CD4-positive, alpha-beta T cell treated with Interleukin-2 at 100 ng/mL for 4 hours (primary cell): ENCODE measurements at places on chromosomes 1 and 21.

DNA sequence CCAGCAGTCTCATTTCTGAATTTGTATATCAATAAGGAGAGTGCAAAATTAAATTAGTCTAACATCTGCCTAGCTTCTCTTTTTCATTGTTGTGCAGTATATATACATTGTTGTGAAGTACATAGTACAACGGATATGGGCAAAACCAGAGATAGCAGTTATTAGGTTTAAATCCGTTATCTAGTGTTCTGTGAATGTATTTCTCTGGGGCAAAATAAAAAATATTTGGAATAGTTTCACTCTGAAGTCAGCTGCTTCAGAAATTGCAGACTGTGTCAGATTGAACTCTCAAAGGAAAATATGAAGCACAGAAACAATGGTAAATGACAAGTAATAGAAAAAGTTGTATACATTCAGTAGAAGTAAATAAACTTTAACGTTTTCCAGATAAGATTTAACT lies 836.5 kb upstream of the CXADR start:
- no peak for DNase-seq

DNA sequence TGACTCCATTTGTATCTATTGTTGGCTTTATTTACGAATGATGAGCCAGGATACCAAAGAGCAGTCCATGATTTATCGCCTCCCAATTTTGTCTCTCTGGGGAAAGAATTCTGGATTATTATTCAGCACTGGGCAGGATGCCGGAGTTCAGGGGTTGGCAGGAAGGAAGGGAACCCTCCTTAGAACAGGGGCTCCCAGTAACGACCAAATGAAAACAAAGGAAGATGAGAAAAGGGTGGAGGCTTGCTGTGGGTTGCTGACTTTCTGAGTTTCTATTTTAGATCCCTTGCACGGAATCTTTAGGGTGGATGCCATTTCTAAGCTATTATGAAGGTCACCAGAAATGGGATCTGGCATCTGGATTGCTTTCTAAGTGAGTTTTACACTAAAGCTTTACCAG lies 231.2 kb upstream of the LYPLAL1 start:
- DNase-seq, result no peak

- DNase-seq, result no peak
These were observed 27.7 kb downstream of the DNTTIP2 start for GRCh38 chr1:93851327-93851712.

- no peak for DNase-seq
These were observed 8.9 kb downstream of the CAPZA1 start for GRCh38 chr1:112628516-112628915.

DNA sequence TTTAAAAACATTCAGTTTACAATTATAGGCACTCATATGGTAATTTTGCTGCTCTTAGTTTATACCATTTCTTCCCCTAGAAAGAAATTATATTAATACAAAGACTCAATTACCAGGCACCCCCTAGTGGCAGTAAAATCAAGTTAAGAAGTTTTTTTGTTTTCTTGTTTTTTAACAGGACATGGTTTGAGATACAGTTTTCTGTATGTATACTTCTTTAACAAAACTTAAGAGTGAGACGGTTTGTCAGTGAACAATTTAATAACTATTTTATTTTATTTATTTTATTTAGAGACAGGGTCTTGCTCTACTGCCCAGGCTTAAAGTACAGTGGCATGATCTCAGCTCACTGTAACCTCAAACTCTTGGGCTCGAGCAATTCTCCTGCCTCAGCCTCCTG lies 224.6 kb downstream of the FAF1 start:
- peak; percentile 6 for DNase-seq

- no peak for DNase-seq
These were observed 52.0 kb downstream of the SLC19A1 start for GRCh38 chr21:45490049-45490731.

GRCh38 chr1:174982971-174983689 lies 16.6 kb upstream of the CACYBP start:
- DNase-seq, result peak; percentile 74

- no peak for DNase-seq
These were observed 3.7 kb upstream of the REN start for GRCh38 chr1:204169858-204170257.

- no peak for DNase-seq
These were observed 227.2 kb downstream of the OLFM3 start for GRCh38 chr1:101769520-101769919.

DNA sequence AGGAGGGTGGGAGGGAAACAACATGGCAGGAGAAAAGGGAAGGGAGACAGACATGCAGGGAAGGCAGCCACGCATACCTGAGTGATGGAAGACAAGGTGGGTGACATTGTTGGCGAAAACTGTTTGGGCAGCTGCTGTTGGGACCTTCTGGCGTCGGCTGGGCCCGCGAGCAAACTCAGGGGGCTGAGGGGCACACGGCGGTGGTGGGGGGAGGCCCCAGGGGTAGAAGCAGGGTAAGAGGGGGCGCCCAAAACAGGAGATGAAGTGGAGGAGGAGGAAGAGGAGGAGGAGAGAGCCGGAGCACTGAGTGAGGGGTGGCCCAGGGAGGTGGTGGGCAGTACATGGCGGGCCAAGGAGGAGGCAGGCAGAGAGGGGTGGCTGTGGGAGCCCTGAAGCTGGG lies 4.7 kb upstream of the DENND4B start:
- no peak for DNase-seq

- no peak for DNase-seq
These were observed 9.6 kb downstream of the PLEKHG5 start for GRCh38 chr1:6481820-6482219.

GRCh38 chr1:22533244-22533895 lies 29.9 kb upstream of the EPHA8 start:
- no peak for DNase-seq
